Lower leg skin (tissue), 4 donors: ENCODE measurements at places on chromosomes 12 and 14. TPM values are rescaled to one million over a fixed set of nuclear protein-coding genes. Genes with fewer than 3 reads are reported as not detected.

DNA sequence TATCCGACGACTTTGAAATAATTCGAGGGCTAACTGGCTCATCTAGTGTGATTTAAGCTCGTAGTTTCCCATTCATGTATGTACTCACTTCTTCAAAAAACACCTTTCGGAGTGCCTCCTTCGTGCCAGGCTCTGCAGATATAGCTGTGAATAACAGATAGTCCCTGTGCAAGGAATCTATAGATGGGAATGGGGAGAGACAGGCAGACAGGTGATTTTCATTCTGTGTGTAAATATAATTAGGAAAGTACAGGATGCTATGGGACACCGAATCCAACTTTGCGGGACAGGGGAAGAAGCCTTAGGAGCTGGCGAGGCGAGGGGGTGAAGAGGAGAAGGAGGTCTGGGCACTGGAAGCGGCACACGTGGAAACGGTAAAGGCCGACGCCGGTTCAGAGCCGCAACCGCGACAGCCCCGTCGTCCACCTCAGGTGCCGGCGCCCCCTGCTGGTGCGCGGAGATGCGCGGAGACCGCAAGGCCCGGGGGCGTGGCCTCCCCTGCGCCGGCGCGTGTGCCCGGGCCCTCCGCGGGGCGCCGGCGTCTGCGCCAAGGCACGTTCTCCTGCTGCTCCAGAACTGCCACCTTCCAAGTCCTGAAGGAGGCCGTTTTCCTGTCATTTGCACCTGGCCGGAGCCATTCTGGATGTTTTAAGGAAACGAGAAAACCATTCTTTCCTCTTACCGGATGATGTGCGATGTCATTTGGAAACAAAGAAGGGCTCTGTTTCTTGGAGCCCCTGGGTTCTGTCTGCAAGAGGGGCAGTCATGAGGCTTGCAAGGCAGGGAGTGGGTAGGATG, 18.0 kb upstream of the CACNA1C start:
- DNase-seq: peak; percentile 60

GRCh38 chr12:120706029-120706428, 4.2 kb upstream of the UNC119B start:
- DNase-seq: no peak

SLC35E3 gene
- total RNA-seq: 4.5 TPM

GRCh38 chr12:65814038-65814437, 10.2 kb upstream of the HMGA2 start:
- no peak for DNase-seq

BIN2 gene
- 0.38 TPM for total RNA-seq

GRCh38 chr14:86673523-86673969, 1143.6 kb downstream of the FLRT2 start:
- peak; percentile 14 for DNase-seq

DNA sequence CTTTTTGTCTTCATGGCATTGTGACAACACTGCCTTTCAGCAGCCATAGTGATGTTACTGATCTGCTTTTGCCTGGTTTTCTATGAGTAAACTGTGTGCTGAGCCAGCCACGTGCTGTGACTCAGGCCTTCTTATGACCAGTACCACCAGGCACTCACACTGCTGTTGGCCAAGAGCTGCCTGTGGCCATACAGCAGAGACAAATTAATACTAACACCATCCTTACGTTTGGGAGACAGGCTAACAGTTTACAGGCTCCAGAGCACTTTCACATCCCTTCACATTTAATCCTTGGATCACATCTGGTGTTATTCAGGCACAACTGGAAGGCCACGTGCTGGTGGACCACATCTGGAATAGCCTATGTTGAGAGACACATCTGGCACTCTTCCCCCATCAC, 377.9 kb downstream of the CCDC91 start:
- DNase-seq: peak; percentile 91

DNA sequence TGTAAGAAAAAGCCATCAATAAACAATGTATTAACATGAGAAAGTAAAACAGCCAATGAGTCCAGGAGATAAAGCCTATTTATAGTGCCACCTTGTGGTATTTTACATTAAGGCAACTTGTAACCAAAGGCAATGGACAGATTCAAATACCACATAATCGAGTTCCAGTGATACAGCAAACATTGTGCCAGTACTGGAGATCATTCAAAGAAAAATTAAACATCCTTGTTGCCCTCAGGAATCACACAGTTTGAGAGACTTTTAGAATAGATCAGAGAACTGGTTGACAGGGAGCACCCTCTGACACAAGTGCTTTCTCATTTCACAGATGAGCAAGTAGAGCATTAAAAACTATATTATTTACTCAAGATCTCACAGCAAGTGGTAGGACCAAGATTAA, 98.1 kb downstream of the DDHD1 start:
- no peak for DNase-seq

CLEC7A gene
- total RNA-seq: 14.1 TPM

DNA sequence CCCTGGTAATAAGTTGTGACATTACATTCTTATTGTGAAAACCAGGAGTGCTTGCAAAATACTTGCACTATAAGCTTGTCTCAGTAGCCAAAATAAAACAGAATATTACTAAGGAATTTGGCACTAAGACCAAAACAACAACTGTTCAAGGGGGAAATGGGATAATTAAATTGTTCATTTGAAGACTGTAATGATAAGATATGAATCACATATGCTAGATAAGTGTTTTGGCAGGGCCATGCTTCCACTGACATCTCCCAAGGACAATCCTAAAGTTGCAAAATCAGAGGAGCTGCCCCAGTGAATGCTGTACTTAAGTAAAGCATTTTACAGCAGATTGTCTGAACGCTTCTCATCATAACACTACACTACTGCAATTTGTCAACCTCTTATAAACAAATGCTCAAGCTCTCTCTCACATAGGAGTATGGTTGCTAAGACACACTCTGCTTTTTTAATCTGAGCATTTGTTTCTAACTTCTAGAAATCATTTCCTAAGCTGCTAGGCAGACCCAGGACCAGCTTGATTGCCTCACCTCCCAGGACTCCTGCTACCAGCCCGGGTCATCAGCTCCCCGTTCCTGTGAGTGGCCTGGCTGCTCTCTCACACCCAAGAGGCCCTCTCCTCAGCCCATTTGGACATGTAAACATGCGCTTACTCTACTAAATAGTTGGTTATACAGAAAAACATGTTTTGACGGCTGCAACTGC, 191.5 kb downstream of the PAX9 start:
- no peak for DNase-seq

DNA sequence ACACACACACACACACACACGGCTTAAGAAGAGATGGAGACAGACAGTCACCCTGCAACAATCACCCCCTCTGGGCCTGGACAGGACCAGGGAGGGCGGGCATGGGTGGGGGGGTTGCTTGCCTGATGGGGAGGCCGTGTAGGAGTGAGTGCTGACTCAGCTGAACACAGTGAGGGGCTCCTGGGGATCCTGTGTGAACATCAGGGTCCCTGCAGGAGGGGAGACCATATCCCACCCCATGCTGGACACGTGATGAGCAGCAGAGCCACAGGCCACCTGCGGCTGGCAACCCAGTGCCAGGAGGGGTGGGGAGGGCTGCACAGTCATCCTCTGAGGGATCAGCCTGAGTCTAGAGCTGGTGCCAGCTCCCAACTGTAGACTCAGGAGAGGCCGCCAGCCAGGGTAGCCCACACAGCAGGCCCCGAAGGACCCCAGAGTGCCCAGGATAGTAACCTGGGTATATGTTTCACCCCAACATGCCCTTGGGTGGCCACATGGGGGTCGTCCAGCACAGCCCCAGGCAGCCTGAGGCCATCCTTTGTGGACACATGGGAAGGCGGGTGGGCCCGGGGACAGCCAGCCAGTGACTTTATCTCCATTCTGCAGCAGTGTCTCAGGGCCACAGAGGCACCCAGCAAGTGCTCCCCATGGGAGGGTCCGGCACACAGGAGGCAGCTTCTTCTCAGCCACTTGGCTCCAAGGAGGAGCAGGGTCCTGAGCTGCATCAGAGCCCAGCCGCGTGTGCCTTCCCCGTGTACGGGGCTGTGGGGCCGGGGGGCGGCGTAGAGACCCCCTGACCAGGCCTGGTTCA, 73.7 kb upstream of the SFSWAP start:
- DNase-seq: peak; percentile 83

GRCh38 chr12:71640316-71640715, 23.3 kb downstream of the ZFC3H1 start:
- DNase-seq: no peak

DHRS2 gene
- total RNA-seq: not detected

- no peak for DNase-seq
Observed at GRCh38 chr12:110007881-110008280, 8.7 kb downstream of the ANKRD13A start.

C12orf50 gene
- not detected for total RNA-seq
